ENCODE measurements at places on chromosomes 2 and 18. TPM values are rescaled to one million over a fixed set of nuclear protein-coding genes. Genes with fewer than 3 reads are reported as not detected.

- DNase-seq: no peak
These were observed 68.9 kb upstream of the CAB39 start for GRCh38 chr2:230643576-230644291.

The CLEC4F gene
- polyA plus RNA-seq: 0.08 TPM

DNA sequence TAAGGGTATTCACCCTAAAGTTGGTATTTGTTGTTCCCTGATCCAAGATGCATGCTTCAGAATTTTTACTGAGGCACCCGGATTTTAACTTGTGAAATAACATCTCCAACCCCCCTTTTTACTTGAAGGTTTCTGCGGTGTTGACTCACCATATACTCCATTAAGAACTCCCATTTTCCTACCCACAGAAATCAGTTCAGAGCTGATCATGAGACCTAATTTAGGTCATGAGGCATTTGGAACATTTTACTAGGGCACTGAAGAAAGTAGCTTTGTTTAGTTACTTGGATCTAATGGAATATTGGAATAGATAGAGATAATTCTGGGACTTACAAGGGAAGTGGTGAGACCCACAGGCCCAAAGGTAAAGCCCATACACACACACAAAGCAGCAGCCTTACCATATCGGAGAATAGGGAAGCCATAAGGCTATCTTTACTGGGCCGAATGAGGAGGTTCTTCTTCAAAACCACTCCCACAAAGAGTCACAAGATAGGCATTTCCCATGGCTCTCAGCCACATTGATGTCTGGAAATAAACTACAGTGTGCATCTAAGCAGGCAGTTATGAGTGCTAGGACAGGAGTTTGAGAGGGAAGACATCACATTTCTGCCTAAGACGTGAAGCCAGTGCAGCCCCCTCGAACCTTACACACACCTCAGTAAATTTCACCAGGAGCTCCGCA is 681.0 kb upstream of the LRRTM4 start:
- DNase-seq: no peak

- DNase-seq: no peak
These were observed 125.3 kb downstream of the SH3RF3 start for GRCh38 chr2:109254174-109254904.

DNA sequence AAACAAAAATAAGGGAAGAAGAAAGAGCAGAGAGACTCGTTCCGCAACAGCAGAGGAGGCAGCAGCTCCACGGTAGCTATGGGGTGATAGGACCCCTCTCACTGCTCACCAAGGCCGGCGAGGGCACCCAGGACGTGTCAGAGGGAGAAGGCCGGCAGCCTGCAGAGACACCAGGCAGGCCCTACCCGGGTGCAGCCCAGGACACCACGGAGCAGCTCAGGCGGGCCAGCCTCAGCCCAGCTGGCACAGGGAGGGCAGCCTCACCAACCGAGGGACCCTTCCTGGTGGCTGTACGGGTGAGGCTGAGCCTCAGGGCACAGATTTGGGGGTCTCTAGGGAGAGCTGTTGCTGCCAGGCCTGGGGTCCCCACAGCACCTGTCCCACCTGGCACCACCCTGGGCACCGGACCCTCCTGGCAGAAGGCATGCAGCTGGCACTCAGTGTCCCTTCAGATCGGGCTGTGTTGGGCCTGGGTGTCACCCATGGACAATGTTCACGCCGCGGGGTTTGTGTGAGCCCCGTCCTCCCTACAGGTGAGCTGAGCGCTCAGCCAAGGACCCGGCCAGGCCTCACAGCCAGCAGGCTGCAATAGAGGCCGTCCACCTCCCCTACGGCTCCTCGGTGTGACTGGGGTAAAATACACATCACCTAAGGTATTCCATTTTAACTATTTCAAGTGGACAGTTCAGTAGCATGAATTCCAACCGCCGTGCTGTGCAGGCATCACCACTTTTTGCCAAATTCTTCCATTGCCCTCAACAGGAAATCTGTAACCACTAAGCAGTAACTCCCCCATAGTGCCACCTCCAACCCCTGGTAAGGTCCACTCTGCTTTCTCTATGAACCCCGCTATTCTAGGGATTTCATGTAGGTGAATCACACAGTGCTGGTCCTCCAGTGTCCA is 21.6 kb downstream of the KCNG2 start:
- DNase-seq: no peak

The SLC19A3 gene
- 7.0 TPM for polyA plus RNA-seq

DNA sequence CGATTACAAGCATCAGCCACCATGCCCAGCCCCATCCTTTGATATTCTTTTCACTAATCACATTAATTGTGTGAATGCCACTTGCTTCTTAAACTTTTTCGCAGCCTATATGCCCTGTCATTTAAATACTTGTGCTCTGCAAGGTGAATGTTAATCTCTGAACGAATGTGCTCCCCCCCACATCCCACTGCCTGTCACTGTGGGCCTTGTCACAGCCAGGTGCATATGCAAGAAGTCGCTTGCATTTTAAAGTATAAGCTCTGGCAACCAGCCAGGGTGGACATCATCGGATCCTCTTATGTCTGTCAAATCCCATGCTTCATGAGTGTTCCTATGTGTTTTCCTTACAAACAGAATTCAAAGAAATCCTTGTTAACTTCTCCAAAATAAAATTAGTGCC is 304.4 kb downstream of the GALR1 start:
- DNase-seq: no peak

DNA sequence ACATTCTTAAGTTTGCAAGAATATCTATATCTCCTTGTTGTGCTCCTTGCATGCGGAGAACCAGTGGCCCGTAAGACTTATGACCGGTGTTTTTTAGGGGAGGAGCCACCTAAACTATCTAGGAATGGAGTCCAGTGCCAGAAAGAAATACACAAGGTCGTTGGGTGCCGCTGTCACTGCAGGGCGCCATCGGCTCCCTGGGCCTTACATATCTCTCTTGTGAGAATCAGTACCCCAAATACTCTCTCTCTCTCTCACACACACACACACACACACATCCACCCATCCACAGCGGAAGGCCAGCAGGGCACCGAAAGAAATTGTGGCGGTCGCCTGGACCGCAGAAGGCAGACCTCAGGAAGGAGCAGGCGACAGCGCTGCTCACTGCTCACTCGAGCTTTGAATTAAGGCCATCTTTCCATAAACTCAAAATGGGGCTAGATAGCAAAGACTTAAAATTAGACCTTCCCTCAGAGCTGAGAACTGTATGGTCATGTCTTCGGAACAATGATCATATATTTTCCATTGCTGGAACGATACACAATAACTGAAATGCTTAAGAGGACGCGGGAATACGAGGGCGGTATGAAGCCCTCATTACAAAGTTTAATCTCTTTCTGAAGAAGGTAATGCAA is 10.4 kb downstream of the NR4A2 start:
- DNase-seq: no peak

- no peak for DNase-seq
These were observed 49.1 kb downstream of the NHEJ1 start for GRCh38 chr2:219111375-219112061.

The ECEL1 gene
- polyA plus RNA-seq: 8.6 TPM
